ENCODE measurements at places on chromosomes 5 and 9.

GRCh38 chr5:43045236-43045635 is 5.1 kb upstream of the ANXA2R start:
- DNase-seq = no peak

- DNase-seq = no peak
Observed at GRCh38 chr9:133137451-133138231, 16.6 kb upstream of the RALGDS start.

DNA sequence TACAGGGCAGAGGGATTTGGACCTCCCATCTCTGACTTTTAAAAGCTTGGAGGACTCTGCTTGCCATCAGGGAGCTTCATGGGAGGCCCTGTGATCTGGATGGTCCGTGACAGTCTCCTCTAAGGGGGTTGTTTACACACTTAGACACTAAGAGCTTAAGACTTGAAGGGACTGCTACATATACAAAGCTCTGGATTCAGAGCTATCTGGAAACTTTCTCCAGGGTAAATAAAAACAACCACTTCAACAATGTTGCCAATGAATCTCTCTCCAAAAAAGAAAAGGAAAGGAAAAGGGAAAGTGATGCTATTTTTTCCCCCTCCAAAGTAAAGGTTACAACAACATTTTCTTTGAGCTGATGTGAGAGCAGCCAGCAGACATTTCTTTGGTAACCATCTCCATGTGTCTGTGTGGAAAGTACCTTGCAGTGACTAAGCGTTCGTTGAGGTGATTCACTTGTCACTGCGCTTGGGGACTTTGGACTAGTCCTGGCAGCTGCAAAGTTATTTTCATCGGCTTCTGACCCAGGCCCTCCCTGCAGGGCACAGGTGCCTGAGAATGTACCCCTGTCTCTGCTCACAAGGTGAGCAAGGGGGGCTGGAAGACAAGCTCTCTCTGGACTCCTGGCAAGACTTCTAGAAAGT is 262.1 kb upstream of the KLF4 start:
- DNase-seq = no peak

- no peak for DNase-seq
Observed at GRCh38 chr5:110663525-110663924, 62.9 kb downstream of the TMEM232 start.

DNA sequence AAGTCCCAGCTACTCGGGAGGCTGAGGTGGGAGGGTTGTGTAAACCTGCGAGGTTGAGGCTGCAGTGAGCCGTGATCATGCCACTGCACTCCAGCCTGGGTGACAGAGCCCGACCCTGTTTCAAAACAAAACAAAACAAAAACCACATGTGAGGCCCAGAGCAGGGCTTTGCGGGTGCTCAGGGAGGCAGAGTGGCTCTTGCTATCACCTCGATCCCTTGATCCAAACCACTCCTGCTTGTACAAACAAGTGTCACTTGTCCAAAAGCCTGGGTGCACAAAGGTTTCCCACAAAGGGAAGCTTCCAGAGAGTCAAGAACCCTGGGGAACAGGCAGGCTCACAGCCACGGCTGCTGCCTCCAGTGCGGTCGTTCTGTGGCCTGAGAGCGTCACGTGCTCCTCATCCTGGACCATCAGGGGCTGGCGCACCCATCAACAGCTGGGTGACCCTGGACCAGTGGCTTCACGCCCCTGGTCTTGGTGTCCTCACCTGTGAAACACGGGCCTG is 162.7 kb downstream of the C9orf50 start:
- peak; percentile 55 for DNase-seq

All from Jurkat, Clone E6-1 (cell line).